DND-41 (cell line): ENCODE measurements at places on chromosomes 1 and 21.

- H3K4me3 ChIP-seq = no peak overlapping the region
- no peaks in the 10 kb centered on the region for H3K27me3 ChIP-seq
- H3K4me1 ChIP-seq = no peaks in the 10 kb centered on the region
- no peak for DNase-seq
- H3K27ac ChIP-seq = no peak overlapping the region
Observed at GRCh38 chr1:2564006-2564814, 8.0 kb downstream of the TNFRSF14 start.

DNA sequence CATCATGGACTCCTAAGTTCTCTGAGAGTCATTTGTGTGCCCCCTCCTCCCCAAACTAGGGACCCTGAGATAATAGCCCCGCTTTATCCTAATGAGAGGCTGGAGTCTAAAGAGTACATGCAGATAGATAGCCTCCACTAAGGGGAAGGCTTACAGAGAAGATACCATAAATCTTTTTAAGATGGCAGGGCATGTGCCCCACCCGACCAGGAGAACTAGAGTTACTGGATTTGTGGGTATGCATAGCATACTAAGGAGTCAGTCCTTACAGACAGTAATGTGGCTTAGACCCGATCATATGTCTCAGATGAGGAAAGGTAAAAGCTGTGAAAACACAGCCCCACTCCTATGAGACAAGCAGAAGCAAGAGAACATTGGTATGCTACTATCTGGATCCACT lies 25.7 kb upstream of the PKN2 start:
- H3K27me3 ChIP-seq = no peaks in the 10 kb centered on the region
- no peaks in the 10 kb centered on the region for H3K4me1 ChIP-seq
- no peaks in the 10 kb centered on the region for H3K36me3 ChIP-seq
- no peak overlapping the region for H3K27ac ChIP-seq
- no peak overlapping the region for H3K4me3 ChIP-seq

- no peak for DNase-seq
- no peak overlapping the region for H3K27ac ChIP-seq
- H3K4me1 ChIP-seq = no peaks in the 10 kb centered on the region
Observed at GRCh38 chr1:211968200-211968834, 67.0 kb downstream of the INTS7 start.

DNA sequence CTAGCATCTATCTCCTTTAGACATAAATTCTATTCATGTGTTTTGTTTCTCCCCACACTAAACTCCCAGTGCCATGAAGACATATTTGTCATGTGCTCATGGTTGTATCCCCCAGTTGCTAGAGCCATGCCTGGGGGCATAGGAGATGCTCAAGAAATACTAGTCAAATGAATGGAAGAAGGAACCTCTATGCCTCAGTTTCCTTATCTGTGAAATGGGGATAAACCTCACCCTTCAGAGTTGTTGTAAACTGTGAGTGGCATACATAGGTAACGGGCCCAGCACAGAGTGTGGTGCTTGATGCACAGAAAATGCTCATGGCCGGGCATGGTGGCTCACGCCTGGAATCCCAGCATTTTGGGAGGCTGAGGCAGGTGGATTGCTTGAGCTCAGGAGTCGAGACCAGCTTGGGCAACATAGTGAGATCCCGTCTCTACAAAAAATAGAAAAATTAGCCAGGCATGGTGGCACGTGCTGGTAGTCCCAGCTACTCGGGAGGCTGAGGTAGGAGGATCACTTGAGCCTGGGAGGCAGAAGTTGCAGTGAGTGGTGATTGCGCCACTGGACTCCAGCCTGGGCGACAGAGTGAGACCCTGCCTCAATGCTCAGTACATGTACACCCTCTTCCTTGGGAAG lies 8.7 kb downstream of the LDLRAD2 start:
- H3K4me3 ChIP-seq = no peak overlapping the region
- no peaks in the 10 kb centered on the region for H3K36me3 ChIP-seq
- H3K27ac ChIP-seq = no peak overlapping the region
- H3K4me1 ChIP-seq = 0 out of 2 replicates have a peak, but pooled peaks cover 4% of the 10 kb centered on the region

DNA sequence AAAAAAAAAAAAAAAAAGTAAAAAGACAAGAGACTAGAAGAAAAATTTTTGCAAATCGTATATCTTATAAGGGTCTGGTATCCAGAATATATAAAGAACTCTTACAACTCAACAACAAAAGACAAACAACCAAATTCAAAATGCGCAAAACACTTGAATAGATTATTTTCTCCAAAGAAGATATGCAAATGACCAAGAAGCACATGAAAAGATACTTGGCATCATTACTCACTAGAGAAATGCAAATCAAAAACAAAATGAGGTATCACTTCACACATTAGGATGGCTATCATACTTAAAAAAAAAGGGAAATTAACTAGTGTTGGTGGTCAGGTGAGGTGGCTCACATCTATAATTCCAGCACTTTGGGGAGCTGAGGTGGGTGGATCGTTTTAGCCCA lies 12.0 kb upstream of the SLC2A5 start:
- 0 out of 2 replicates have a peak, but pooled peaks cover 5% of the 10 kb centered on the region for H3K4me1 ChIP-seq
- no peak overlapping the region for H3K4me3 ChIP-seq
- peaks cover 6% of the 10 kb centered on the region for H3K27me3 ChIP-seq
- DNase-seq = no peak

DNA sequence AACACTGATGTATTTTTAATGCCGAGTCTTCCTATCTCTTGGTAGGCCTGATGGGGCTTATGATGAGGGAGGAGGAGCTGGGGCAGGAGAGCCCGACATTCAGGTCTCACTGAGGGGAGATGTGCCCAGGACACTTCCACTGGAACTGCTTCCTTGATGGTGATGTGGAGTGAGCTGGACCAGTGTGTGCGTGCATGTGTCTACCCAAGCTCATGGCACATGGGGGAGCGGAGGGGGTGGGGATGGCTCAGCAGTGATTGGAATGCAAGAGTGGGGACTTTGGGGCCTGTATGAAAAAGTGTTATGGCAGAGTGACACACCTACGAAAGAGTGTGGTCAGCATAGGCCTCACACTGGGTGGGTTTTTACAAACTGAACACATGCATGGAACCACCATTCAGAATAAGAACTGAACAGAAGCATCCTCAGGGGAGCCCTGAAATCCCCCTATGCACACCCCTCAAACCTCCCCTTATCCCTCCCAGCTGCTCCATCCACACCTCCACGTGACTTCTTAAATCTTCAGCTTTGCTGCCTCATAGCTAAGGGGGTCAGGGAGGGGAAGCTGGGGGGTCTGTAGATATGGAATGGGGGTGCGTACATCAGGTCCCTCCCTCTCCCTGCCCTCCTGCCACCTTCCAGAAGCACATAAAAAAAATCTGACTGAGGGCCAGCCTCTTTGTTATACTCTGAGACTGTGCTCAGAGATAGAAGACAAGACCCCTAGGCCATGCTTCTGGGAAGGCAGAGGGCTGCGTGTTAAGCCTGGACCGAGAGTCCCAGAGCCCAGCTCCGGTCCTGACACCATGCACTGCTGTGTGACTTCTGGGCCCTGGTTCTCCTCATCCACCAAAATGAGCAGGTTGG lies 11.6 kb downstream of the IL6R start:
- H3K4me3 ChIP-seq = no peak overlapping the region
- H3K27ac ChIP-seq = no peak overlapping the region
- no peak for DNase-seq
- no peaks in the 10 kb centered on the region for H3K36me3 ChIP-seq
- H3K4me1 ChIP-seq = no peaks in the 10 kb centered on the region
